ENCODE measurements at places on chromosomes 12 and 14.

DNA sequence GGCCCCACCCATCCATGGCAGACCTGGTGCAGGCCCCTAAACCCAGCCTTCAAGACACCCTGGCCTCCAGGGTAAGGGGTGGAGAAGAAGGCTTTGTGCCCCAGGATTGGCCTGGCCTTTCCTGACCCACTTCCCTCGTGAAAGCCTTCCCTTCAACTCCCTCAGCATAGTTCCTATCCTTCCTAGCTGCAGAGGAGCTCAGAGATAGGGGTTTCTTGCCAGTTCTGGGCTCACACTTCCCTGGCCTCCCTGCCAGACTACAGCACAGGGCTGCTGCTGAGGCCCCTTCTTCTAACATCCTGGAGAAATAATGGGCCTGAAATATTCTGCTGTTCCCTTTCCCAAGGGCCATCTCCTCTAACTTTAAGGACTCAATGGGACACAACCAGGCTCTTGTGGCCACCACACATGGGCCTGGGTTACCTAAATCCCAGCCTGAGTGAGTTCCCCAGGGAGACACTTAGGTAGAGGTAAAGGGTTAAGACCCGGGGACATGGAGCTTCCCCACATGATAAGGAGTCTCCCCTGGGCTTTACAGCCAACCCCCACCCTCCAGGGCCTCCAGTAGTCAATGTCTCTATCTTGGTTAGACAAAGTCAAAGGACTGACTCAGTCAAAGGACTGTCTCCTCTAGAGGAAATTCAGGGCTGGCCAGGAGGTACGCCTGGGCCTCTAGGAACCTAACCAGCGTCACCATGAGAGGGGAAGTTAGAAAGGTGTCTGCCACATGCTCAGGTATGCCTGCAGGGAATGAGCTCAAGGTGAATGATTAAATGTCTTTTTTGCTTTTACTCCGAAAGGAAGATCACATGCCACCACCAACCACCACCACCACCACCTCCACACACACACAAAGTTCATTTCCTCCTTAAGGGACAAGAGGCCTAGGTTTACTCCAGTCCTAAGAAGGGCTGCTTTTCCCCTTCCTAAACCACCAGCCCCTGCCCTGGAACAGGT is 7.1 kb downstream of the ZFP36L1 start:
- no peak for DNase-seq

DNA sequence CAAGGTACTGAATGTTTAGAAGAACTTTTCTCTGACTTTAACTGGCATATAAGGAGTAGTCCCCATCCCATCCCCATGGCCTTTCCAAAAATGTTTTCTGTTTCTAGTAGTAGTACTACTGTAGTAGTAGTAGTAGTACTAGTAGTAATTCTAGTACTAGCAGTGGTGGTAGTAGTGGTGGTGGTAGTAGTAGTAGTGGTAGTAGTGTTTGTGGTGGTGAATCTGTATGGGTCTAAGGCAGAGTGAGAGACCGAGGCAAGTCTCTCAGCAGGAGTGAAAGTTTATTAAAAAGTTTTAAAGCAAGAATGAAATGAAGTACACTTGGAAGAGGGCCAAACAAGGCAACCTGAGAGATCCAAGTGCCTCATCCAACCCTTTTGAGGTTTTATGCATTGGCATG is 58.6 kb downstream of the FOXN4 start:
- no peak for DNase-seq

DNA sequence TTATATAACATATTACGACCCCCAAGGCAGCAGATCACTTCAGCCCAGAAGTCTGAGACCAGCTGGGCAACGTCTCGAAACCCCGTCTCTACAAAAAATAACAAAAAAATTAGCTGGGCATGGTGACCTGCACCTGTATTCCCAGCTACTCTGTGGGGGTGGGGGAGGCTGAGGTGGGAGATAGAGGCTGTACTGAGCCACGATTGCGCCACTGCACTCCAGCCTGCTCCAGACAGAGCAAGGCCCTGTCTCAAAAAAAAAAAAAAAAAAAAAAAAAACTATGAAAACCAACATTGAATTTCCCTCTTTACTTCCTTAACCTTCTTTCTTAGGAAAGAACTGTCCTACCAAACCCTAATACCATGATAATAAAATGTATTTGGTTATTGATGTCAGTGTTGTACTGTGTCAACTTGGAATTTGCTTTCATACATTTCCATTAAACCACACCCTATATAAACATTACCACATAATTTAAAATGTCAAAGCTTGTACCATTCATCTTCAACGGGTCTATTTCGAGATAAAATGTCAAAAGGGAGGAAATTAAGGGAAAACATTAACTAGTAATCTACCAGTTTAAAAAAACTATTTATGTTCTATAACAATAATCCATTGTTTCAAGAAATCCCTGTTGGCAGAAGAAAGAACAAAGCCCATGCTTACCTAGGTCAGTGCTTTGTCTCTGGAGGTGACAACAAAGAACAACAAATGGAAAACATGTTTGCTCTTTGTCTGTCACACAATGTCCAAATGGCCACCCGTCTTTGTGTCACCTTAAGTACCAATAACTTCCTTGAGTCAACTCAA is 17.4 kb downstream of the GALNT4 start:
- peak; percentile 86 for DNase-seq

DNA sequence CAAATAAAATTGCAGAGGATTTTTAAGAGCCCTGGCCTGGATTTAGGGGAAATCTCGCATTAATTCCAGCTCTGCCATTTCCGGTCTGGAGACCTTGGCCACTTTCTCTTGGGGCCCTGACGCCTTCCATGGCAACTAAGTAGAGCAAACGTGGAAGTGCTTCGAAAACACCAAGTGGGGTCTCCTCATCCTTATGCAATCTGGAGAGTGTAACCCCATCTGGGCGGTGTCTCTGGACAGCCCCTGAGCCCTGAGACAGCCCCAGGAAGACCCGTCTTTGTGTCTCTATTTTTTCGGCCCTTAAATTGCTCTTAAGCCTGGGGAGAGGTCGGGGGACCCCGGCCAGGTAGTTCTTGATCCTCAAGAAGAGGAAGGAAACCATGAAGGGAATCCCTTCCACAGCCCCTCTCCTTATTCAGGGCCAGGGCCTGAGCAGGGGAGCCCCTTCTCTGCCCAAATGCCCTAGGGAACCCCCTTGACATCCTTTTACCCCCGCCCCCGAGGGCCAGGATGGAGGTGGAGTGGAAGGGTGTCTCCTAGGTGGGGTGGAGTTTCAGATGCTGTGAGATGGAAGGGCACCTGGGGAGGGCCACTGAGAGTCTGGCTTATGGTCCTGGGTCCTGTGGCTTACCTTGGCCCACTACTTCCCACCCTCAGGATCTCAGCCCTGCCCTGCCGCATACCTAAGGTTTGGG is 17.6 kb upstream of the NR4A1 start:
- DNase-seq, result no peak

DNA sequence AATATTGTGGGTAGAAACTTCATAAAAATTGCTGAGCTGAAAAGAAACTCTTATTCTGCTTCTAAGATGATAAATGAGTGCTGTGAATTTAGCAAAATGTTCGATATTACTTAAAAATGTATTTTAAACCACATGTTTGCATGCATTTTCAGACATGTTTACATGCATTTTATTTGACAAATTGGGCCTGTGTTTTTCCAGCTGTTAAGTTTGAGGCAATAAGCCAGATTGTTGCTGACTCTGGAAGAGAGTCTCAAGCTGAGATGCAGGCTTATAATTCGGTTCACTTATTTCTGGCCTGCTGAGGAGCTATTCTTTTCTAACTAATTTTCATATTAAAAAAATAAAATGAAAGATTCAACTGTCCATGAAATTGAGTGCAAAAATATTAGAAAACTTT is 110.1 kb downstream of the SYNE2 start:
- DNase-seq, result no peak

DNA sequence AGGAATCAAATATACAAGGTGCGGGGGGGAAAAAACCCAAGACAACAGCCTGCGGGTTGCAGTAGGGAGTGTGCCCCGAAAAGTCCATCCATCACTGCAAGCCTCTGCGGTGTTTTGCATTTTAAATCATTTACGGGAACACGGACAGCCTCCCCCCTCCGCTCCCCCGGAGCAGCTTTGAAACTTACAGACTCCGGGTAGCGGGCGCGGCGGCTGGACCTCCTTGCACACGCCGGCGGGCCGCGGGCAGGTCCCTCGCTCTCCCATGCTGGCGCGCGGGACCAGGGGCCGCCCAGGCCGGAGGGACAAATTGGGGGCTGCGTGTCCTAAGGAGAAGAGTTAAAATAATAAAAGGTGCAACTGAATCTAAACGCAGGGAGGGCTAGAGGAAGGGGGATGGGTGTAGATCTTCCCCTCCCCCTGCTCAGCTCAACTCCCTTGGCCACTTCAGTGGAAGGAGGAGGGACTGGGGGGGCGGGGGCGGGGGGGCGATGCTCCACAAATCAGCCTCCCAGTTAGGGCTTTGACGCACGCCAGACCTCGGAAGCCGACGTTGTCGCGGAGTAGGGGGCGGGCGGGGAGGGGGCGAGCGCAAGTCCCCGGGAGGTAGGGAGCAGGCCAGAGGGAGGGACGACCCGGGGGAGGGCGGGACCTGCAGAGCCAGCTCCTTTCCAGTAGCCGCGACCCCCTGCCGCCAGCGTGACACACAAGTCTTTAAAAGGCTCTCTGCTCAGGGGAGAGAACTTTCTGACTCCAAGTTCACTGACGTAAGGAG is at the start of gene KCNJ8:
KCNJ8 (minus strand) TSS at position 349 of the 775 bp plus-strand sequence. CDS start 1,090 bp downstream, outside the sequence.
- no peak for DNase-seq

- DNase-seq, result peak; percentile 56
Measured at GRCh38 chr14:99537399-99537798, 56.2 kb downstream of the CCNK start.

DNA sequence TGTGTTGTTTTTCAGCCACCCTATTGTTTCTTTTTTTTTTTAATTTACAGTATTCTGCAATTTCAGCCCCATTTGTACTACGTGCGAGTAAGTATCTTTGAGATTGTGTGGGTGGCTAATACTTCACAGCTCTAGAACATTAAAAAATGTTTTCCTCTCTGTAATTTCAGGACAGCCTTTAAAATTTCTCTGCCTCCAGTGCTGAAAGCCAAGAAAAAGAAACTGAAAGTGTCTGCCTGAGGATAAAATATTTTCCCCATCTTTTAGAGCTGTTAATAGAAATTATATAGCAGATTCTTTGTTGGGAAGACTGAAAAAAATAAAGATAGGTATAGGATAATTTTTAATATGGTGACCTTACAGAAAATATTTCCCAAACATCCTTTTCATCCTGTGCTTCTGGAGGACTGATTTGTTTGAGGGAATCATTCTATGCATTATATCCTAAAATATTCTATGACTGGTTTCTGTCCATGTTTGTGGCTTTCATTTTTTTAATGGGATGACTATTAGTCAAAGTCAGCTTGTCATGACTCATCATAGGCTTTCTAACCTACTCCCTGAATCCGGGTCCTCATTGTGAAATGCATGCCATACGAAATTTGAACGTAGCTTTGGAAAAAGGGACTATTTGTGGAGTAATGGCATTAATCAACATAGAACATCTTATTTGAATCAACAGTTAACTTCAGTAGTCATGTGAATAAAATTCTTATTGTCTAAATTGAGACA is 10.8 kb upstream of the TCTN2 start:
- no peak for DNase-seq

DNA sequence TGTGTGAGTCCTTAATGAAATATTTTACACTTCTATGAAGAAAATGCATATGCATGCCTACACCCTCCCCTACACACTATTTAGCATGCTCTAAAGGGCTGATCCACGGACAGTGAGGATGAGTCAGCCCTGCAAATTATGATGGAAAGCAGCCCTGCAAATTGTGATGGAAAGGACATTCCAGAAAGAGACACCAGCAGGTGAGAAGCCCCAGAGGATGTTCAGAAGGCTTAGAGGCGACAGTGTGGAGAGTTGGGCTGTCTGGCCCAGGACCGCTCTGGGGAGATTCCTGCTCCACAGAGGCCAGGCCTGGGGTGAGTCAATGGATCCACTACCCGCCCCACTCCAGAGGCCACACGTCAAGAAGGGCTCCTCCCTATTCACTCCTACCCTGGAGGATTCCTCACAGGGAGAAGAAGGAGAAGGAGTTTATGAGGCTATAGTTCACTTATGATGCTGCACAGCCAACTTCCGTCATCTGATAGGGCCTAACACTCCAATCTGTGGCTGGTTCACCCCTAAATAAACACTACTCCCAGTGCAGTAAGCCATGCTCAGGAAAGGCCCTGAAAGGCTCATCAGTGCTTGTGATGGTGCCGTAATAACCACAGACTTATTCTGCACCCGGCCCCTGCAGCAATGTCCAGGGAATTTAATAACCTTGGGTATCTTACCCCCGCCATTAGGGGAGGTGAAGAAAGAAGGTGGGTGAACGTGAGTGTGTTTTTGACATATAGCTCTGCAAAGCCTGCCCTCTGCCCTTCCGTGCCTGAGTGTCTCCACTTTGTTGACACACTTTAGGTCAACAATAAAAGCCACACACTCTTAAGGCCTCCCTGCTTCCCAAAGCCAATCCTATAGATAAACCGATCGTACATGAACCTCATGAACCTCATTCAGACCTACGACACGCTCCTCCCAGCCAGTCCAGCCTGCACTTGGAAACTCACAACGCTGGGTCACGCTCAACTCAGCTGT is 46.4 kb downstream of the CLMN start:
- no peak for DNase-seq

DNA sequence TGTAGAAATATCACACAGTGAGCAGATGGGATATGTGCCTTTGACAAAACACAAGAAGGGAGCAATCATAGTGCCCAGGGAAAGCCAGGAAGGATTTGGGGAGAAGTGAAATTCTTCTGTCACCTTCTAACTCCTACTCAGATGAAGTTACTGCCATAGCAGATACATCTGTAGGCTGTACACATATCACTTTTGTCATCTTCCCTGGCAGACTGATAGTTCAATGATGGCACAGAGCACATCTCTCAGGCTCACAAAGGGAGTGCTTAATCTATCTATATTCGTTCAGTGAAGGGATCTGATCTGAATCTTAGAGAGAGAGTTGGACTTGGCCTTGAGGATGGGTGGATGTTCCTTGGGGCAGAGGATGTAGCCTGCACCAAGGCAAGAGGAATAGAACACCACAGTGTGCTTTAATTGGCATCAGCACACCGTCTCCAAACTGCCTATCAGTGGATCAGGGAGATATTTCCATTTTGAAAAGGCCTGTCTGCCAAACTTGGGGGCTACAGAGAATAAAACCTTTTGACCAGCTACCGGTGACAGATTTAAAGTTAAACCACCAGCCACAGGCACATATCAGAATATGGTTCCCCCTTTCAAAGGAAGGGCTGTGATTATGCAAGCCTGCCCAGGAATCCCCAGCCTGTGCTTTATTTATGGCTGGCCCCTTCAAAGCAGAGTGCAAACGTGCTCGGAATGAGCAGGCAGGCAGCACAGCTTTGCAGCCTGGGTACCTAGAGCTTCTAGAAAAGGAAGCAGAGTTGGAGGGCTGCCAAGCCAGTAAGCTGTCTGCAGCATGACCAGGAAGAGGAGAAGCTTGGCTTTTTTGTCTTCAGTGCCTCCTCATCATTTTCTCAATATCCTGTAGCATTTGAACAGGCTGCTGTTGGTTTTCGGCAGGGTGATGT is 165.5 kb upstream of the DYRK2 start:
- peak; percentile 63 for DNase-seq

All from Calu3 (cell line).